ENCODE measurements at places on chromosomes 6 and 20.

DNA sequence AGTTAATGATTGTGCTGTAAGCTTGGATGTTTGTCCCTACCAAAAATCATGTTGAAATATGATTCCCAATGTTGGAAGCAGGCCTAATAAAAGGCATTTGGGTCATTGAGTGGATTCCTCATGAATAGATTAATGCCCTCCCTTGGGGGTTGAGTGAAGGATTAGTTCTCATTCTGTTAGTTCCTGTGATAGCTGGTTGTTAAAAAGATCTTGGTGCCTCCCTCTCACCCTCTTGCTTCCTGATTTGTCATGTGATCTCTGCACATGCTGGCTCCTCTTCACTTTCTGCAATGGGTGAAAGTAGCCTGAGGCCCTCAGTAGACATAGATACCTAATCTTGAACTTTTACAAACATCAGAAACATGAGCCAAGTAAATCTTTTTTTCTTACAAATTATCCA lies 115.6 kb upstream of the HCRTR2 start:
- no peak for DNase-seq

GRCh38 chr6:701215-701614 lies 8.3 kb upstream of the EXOC2 start:
- DNase-seq, result no peak

GRCh38 chr6:161919691-161920090 lies 645.8 kb upstream of the AGPAT4 start:
- DNase-seq, result no peak

GRCh38 chr6:16334671-16335070 lies 96.3 kb downstream of the GMPR start:
- DNase-seq, result no peak

DNA sequence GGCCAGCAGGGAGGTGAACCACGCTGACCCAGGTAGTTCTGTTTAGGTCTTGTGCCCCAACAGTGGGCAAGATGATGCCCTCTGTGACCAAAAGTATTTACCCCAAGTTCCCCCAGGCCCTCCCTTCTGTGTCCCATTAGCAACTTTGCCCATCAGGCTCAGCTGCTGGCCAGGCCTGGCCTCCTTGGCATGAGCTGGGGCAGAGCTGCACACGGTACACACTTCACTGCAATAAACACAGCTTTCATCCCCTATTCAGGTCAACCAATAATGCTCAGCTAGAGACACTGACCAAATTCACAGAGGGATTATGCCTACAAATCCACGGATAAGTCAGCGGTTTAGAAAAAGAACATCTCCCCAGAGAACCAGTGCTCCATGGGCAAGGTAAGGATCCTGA lies 103.7 kb downstream of the SLC23A2 start:
- DNase-seq, result no peak

GRCh38 chr6:15368873-15369272 lies 123.0 kb downstream of the JARID2 start:
- DNase-seq, result no peak

GRCh38 chr20:63212393-63212730 lies 3.6 kb downstream of the YTHDF1 start:
- DNase-seq, result no peak

All from NCI-H1048 (cell line).